ENCODE measurements at places on chromosomes 11 and 22. TPM values are rescaled to one million over a fixed set of nuclear protein-coding genes. Genes with fewer than 3 reads are reported as not detected.

GRCh38 chr11:9681583-9682372, 17.9 kb downstream of the SWAP70 start:
- no peak for DNase-seq

The DYNC2H1 gene
- 16.6 TPM for total RNA-seq

DNA sequence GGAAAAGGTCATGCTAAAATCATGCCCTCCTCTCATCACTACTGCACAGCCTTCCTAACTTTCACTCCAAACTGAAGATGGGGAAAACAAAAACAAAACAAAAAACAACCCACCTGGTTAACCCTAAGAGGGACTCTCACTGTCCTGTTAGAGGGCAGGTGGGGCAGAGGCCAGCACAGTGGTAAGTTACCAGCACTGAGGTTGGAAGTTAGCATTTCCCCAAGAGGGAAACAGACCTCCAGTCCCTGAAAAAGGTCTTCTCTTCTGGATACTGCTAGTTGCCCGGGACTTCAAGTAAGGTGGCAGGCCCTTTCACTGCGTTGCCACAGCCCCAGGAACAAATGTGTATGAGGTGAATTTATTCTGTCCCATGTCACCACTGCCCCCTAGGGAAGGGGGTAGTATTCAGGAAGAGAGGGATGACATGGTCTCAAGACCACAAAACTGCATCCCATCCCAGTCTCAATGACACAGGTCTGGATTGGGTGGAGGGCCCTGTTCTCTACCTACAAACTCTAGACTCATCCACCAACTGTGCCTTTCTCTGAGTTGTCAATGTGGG, 792 bp upstream of the ADAMTS8 start:
- DNase-seq = no peak

The OR2AG2 gene
- 0.06 TPM for total RNA-seq

GRCh38 chr11:57711414-57712255, at the start of gene MED19:
TSS of gene MED19 (minus strand) at chr11:57712215. CDS start at chr11:57712179, 36 bp downstream.
- DNase-seq = peak; percentile 92

DNA sequence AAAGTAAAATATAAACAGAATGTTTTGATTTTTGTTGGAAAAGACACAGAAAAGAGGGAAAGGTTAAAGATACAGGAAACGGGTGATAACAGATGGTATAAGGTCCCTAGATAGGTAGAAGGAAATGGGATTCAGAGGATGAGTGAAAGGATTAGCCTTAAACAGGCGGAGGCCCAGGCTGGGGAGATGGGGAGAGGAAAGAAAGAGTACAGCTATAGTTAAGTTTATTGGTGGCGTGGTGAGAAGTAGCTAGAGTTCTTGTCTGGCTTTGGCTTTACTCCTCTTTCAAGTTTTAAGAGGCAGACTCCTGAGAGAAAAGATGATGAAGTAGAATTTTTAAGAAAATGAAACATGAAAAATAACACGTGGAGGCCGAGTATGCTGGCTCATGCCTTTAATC, 13.7 kb downstream of the ZBTB44 start:
- DNase-seq = no peak

DNA sequence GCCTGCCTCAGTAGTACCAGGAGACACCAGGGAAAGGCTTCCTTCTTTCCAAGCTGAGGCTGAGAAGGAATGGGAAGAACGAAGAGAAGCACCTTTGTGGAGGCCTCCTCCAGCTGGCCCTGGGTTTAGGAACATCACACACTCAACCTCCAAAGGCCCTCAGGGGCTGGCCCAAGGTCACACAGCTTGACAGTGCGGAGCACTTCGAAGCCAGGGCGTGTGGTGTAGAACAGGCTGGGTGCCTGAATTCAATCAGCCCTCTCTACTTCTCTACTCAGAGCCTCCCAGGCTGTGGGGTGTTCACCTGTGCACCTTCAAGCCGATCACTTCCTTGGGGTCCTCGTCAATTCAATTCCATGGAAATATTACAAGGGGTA, 727 bp upstream of the CSDC2 start:
- no peak for DNase-seq

The OR51B5 gene
- not detected for total RNA-seq

Data from mesenteric fat pad (tissue), 1 donor.